ENCODE measurements at places on chromosomes 2 and 18.

DNA sequence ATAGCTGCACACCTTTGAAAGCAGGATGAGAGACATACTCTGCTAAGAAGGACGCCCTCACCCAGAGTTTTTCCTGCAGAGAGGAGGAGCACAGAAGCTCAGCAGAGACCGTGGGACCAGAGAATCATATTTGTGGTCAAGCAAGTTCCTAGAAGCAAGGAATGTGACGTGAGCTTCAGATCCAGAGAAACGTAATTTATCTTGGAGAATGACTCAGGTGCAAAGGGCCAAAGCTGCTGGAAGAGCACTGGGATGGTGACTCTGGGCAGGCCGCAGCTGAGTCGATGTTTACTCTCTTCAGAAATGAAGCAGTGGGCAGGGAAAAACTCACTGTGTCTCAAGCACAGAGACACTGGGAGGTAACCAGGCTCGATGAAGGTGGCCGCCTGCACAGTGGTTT, 50.1 kb upstream of the IGFBP2 start:
- no peak for DNase-seq

- no peak for DNase-seq
Measured at GRCh38 chr2:165056564-165056963, 101.2 kb upstream of the SLC38A11 start.

GRCh38 chr2:150136893-150137292, 350.6 kb downstream of the RND3 start:
- DNase-seq = no peak

DNA sequence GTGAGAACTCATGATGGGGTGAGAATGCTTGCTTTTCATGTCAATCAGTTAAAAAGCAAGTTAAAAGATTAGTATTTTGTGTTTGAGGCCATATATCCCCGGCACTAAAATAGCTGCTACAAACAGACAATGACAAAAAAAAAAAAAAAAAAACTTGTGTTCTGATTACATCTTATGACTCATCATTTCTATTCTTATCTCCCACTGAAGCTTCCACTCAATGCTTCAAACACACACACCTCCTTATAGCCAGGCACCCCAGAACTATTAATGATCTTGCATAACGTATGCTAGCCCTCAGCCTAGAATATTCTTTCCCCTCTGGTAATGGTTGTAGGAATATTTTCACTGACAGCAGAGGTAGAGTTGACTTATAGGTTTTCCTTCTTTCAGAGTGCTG, 778.3 kb downstream of the TRIB2 start:
- no peak for DNase-seq

DNA sequence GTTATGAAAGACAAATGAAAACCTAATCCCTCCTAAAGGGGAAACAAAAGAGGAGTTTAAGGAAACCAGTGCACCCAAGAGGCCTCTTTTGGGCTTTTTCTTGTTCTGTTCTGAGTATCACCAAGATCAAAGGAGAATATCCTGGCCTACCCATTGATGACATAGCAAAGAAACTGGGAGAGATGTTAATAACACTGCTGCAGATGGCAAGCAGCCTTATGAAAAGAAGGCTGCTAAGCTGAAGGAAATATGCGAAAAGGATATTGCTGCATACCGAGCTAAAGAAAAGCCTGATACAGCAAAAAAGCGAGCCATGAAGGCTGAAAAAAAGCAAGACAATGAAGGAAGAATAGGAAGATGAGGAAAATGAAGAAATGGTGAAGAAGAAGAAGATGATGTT, 23.6 kb upstream of the STAT4 start:
- no peak for DNase-seq

DNA sequence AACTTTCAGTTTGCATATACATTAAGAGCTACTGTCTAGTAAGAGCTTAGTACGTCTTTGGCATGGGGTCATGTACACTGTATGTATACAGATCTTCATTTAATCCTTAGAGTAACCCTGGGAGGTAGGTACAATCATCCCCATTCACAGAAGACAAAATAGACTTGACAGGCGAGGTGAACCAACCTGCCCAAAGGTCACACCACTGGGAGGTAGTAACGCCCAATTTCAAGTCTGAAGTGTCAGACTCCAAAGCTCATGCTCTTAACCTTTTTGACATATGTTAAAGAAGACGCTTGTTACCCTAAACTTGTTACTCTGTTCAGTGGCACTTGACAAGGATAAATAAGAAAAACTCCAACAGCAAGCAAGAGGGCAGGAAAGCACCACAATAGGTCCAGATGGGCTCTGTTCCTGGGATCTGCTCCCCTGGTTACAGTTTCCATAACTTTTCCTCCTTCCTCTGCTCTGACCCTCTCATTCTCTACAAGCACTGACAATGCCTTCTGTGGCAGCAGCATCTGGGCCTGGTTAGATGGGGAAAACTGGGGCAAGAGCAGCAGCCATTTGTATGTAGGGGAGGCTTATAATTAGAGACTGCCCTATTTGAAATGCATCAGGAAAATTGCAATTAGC, 64.7 kb upstream of the SERTAD2 start:
- no peak for DNase-seq

DNA sequence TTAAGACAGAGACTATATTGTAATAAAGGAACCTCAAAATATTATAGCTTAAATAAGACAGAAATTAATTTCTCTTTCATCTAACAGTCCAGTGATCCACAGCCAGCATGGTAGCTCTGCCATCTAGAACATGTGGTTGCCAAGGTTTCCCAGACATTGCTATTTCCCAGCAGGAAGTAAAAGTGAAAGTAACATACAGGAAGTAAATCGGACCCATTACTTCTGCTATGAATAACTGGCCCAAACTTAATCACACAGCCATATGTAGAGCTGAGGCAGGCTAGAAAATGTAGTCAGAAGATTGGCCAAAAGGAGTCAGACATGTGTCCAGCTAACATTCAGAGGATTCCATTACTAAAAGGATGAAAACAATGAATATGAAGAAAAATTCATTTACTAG, 71.0 kb downstream of the NOL4 start:
- DNase-seq = no peak

Data from head of caudate nucleus (tissue), 42 donors.